Trophoblast cell (in vitro differentiated cells and primary cell): ENCODE measurements at places on chromosomes 2 and 18.
A peak's percentile ranks its signal among the peaks of the same experiment; 100 is the strongest.

DNA sequence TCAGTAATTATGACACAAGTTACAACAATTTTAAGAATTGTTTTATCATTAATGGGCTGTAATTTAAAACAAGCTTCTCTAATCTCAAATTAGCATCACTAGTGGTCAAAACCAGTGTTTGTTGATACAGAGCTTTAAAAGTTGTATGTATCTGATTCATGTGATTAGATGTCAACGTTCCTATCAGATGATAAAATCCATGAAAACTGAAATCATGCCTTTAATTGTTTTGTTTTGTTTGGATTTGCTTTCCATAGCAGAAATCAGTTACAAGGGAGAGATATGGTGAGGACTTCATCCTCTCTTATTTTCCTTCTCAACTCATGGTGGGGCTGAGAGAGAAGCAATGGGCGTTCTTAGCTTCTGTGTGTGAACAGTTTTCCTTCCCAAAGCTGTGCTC, 469.6 kb downstream of the PID1 start:
- no peak for DNase-seq

DNA sequence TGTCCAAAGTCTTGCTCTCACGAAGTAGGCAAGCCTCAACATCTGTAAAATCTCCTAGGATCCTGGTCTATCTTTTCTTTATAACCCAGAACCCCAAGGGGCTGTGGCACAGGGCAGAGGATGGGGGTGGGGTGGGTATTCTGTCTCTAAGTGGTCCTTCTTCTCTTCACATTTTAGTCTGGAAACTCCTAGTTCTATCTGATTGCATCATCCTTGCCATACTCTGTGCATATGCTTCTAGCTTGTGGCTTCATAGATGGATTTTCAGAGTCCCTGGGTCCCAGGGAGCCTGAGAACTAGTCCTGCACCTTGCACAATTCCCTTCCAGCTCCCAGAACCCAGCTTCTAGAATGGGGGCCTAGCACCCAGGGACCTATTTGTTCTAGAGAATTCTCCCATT, 52.5 kb downstream of the RNF152 start:
- no peak for DNase-seq

DNA sequence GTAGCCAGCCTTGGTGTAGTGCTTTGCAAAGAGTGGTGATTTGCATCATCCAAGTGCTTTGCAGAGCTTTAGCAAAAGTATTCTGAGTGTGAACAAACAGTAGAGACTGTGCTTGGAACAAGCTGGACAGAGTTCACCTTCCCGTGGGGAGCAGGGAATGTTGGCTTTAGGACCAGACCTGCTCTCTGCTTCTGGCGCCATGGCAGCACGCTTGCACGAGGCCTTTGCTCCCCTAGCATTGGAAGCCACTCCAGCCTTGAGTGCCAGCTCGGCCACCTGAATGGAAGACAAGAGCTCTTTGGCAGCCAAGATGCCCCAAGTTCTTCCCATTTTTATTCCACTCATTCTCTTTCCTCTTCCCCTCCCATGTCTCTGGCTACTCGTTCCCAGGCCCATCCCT, 250.8 kb upstream of the OSR1 start:
- no peak for DNase-seq

- DNase-seq = no peak
Observed at GRCh38 chr2:147487978-147488289, 356.9 kb upstream of the ACVR2A start.

DNA sequence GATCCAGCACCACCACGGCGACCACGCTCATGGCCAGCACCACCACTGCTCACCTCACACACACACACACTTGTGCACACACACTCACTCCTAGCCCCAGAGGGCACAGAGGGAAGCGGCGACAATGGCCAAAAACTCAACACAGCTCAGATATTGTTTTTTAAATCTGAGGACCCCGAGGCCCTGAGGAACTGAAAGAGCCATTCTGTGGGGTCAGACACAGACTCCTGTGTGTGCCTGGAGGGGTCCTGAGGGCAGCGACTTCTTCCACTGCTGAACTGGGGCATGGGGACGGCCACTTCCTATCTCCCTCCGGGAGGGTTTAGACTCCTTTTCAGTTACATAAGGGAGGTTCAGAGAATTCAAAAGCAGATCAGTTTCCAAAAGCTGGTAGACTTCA, 116.6 kb upstream of the PXDN start:
- no peak for DNase-seq

- DNase-seq = no peak
Observed at GRCh38 chr2:47536696-47537095, 133.7 kb downstream of the MSH2 start.

GRCh38 chr2:230348787-230349186, 21.8 kb downstream of the SP140L start:
- DNase-seq = no peak

DNA sequence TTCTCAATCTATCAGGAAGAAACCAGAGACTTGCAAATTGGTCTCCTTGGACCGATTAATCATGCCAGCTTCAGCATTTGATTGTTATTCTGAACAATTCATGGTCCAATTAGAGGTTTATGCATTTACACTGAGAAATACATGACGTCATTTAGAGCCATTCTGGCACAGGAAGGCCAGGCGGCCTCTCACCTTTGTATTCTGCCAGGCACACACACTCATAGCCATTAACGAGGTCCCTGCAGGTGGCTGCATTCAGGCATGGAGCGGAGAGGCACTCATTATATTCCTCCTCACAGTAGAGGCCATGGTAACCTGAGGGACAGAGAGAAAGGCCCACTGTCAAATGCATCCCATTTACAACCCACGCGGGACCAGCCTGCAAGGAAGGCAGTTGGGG, 146.8 kb upstream of the PID1 start:
- DNase-seq = no peak

- peak; percentile 63 for DNase-seq
Observed at GRCh38 chr2:168686452-168687191, 115.8 kb upstream of the NOSTRIN start.

DNA sequence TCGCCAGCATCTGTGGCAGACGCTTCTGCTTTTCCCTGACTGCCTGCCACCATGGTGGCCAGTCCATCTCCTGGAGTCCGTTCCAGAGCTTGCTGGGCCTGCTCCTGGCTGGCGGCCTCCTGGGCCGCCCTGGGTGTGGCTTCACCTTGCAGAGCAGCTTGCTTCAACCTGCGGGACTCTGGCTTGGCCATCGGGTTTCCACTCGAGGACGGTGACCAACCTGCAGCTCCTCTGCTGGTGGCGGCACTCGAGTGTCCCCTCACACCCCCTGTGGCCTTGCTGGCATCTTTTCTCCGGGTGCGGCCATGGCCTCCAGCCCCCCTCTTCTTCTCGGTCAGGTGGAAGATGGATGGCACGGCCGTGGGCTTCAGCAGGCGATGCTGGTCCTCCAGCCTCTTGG, 3.4 kb downstream of the THAP4 start:
- DNase-seq = no peak

DNA sequence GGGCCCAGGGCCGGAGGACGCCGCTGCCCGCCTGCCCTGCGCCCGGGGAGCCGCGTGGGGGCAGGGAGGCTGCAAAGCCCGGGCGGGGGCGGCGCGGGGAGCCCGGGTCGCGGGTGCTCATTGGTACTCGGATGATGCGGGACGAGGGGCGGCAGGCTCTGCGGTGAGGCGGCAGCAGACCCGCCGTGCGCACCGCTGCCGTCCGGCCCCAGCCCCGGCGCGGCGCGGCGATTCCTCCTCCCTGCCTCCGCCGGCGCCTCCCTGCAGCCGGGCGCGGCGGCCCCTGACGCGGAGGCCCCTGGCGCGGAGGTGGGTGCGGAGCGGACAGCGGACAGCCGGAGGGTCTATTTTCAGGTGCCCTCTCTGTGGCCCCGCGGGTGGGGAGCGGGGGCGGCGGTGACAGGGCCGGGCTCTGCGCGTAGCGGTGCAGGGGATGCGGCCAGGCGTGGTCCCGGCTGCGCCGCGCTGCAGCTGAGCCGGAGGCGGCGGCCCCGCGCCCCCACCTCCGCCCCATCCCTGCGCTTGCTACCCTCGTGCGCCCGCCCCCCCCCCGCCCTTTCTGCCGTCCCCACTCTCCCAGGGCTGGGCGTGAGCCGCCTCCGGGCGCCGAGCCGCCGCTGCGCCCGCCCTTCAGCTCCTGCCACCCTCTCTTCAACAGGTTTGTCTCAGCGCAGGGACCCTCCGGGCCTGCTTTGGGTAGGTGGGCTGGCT, 640 bp downstream of the SPTBN1 start:
- no peak for DNase-seq

DNA sequence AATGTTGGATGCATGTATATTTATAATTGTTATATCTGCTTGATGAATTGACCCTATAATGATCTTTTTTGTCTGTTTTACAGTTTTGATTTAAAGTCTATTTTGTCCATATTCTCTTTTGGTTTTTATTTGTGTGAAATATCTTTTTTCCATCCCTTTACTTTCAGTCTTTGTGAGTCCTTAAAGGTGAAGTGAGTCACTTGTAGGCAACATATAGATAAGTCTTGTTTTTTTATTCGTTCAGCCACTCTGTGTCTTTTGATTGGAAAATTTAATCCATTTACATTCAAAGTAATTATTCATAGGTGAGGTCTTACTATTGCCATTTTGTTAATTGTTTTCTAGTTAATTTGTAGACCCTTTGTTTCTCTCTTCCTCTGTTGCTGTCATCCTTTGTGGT, 62.5 kb downstream of the NUP35 start:
- no peak for DNase-seq

DNA sequence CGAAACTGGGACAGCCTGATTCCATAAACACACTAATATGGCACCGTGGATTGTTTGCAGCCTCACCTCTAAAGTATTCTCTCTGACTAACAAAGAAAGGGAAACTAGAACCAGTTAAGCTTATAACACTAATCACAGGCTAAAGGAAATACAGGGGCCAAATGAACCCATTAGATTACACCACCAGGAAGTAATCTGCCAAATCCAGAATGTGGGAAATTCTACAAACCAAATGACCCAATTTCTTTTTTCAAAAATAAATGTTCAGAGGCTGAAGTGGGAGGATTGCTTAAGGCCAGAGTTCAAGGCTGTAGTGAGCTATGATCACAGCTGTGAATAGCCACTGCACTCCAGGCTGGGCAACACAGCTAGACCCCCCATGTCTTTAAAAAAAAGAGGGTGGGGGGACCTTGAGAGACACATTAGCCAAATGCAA, 1.5 kb upstream of the MPPE1 start:
- peak; percentile 67 for DNase-seq

DNA sequence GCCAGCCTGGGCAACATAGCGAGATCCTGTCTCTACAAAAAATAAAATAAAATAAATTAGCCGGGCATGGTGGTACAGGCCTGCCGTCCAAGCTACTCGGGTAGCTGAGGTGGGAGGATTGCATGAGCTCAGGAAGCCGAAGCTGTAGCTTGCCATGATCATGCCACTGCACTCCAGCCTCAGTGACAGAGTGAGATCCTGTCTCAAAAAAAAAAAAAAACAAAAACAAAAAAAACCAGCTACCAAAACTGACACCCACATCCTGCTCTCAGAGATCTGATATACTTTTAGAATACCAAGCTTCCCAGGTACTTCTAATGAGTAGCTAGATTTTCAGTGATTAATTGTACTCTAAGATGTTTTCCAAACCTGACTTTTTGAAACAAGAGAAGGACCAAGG, 74.0 kb downstream of the TTC27 start:
- no peak for DNase-seq

DNA sequence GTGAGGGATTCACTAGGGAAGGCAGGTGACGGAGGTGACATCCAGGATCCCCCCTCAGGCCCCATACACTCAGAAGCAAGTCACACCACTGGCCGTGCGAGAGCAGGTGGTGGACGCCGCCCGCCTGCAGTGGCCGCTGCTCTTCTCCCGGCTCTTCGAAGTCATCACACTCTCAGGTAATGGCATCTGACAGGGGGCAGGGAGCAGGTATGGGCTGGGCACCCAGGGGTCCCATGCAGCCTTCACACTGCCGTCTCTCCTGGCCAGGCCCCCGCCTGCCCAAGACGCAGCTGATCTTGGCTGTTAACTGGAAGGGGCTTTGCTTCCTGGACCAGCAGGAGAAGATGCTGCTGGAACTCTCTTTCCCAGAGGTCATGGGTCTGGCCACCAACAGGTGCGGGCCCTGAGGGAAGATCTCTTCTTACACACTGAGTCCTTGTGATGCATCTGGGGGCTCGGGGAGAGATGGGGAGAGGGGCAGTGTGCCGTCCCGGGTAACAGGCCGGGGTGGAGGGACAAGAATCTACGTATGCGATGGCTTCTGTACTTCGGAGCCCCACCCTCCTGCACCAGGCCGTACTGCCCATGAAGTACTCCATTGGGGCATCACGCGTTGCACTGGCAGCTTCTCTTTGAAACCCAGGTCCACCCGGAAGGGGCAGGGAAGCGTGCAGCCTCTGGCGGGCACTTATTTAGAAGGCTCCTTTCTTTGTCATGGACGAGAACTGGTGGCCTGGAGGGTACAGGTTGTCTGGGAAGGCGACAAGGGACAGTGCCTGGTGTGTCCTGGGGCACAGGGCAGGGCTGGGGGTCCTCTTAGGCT, 18.8 kb upstream of the GPR17 start:
- no peak for DNase-seq

DNA sequence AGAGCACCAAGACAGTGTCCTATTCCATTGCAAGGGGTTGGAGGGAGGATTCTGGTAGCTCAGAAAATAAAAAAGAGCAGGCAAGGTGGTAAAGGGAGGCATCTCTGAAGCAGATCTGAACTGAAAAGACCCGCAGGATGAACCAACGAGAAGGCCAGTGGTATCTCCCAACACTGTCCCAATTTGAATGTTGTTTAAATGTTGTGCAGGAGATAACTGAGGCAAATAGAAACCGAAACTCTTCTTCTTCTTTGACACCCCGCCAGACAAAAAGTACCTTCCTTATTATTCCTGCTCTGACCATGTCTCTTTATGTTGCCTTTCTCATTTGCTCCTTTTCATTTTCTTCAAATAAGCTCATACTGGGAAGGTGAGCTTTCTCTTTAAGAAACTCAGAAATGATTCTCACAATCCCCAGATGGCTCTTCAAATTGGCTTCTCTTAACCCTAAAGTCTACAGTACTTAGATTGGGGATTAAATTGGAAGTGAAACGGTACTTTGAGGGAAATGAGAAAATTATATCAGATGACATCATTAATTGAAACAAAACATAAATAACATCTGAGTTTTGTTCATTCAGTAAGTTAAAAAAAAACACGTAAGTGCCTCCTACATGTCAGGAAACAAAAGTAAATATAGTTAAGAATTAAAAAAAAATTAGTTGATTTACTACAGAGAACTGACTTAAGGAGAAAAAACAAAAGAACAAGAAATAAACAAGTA, 143.6 kb downstream of the WDPCP start:
- DNase-seq = no peak

DNA sequence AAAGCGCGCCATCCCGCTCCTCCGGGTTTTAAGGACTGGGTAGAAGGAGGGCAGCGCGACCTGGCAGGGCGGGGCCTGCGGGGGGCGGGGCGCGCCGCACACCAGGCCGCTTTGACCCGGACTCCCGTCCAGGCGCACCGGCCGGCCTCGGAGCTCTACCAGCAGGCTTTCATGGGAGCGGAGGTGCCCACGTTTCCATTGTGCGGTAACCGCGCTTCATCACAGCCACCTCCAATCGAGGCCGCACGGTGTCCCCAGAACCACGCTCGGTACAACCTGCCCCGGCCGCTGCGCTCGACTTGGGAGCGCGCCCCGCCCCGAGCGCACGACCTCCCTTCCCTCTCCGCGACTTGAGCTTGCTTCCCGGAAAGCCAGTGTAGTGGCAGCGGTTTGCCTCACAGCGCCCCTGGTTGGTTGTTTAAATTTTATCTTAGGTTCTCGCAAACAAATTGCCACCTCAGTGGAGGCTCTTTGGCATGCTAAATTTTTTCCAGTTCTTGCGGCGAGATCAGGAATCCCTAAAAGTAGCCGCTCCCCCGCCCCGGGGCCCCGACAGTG, 280 bp upstream of the CYP1B1 start:
- no peak for DNase-seq

GRCh38 chr2:107545851-107546250, 280.8 kb upstream of the RGPD4 start:
- DNase-seq = no peak

GRCh38 chr18:58038063-58038462, 6.0 kb upstream of the NEDD4L start:
- no peak for DNase-seq
